ENCODE measurements at places on chromosomes 2 and 18.

GRCh38 chr2:4098137-4098536 lies 394.8 kb downstream of the DCDC2C start:
- DNase-seq, result no peak

GRCh38 chr2:237732070-237732469 lies 66.5 kb upstream of the RBM44 start:
- no peak for DNase-seq

DNA sequence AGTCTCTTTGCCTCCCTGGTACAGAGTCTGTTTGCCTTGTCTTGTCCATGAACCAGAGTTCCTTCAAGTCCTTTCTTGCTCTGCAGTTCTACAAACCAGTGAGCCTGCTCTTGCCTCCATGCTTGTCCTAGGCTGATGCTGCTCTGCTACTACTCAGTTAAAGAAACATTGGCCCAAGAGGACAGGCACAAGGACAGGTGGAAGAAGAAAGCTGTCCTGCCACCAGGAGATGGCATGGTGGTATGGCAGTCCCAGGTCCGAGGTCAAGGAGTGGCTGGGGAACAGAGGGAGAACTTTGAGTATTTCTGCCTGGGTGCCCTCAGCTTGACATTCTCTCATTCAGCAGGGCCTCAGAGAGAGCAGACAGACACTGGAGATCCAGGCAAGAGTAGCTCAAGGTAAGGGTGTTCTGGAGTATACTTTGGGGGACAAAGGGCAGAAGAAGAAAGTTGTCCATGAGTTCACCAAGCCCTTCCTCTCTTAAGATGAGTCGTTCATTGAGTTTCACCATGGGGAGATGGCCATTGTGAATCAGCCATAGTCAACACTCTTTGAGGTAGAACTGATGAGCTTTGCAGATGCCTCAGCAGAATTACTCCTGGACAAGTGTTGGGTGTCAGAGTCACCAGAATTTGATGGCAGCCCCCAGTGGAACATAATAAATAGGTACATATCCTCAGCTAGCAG lies 20.4 kb downstream of the TTC32 start:
- DNase-seq, result no peak

DNA sequence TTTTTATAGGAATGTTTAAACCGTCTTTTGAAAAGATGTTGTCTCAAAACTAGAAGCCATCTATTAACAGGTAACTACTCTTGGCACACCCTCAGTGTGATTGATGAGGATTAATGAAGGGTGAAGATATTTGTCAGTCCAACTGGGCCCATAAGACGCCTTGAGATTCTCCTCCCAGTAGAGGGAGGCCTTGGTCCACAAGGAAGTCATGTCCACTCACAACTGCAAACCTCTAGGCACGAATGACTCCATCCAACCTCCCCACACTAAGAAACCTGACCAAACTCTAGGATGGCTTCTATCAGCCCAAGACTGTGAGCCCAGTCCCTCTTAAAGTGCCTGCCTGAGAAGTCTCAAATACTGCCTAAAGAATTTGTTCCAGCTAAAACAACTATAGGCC lies 19.2 kb upstream of the GRP start:
- no peak for DNase-seq

- no peak for DNase-seq
Observed at GRCh38 chr18:25058521-25058920, 293.4 kb downstream of the ZNF521 start.
